ENCODE measurements at places on chromosomes 16 and 17. TPM values are rescaled to one million over a fixed set of nuclear protein-coding genes. Genes with fewer than 3 reads are reported as not detected.

KRT36 gene
- 1.9 TPM for total RNA-seq

FA2H gene
- 0.72 TPM for total RNA-seq

TEKT1 gene
- 0.72 TPM for total RNA-seq

NEUROD2 gene
- 1.4 TPM for total RNA-seq
